ENCODE measurements at places on chromosomes 2 and 18. TPM values are rescaled to one million over a fixed set of nuclear protein-coding genes. Genes with fewer than 3 reads are reported as not detected.

CNTNAP5 gene
- total RNA-seq = not detected

SUMO1 gene
- 124 TPM for total RNA-seq

COX5B gene
- 262 TPM for total RNA-seq

C1QL2 gene
- total RNA-seq = not detected

CYP27A1 gene
- total RNA-seq = 25.1 TPM

NEU2 gene
- total RNA-seq = not detected

DNAJC5G gene
- not detected for total RNA-seq

AFF3 gene
- total RNA-seq = 3.1 TPM

PDE1A gene
- total RNA-seq = 20.0 TPM

FOXD4L1 gene
- 0.12 TPM for total RNA-seq

FSHR gene
- total RNA-seq = not detected

ZNF519 gene
- total RNA-seq = 6.4 TPM

CACNB4 gene
- total RNA-seq = 0.33 TPM

UGT1A8 gene
- total RNA-seq = 0.12 TPM

APCDD1 gene
- not detected for total RNA-seq

TMEM169 gene
- 0.66 TPM for total RNA-seq

C2orf15 gene
- not detected for total RNA-seq

IHH gene
- not detected for total RNA-seq

SCN2A gene
- 4.1 TPM for total RNA-seq

ST8SIA3 gene
- total RNA-seq = not detected

CYS1 gene
- total RNA-seq = 1.5 TPM

ANXA4 gene
- total RNA-seq = 17.2 TPM

GAL3ST2 gene
- total RNA-seq = 0.44 TPM

ANKRD62 gene
- not detected for total RNA-seq

SDC1 gene
- 117 TPM for total RNA-seq

HOXD11 gene
- 3.0 TPM for total RNA-seq

NEU4 gene
- total RNA-seq = not detected

ADRA2B gene
- not detected for total RNA-seq

SNORC gene
- total RNA-seq = 1.2 TPM

CD8B2 gene
- not detected for total RNA-seq

RAB12 gene
- total RNA-seq = 66.0 TPM

SLC9A2 gene
- total RNA-seq = not detected

MAP3K19 gene
- not detected for total RNA-seq

ACAA2 gene
- total RNA-seq = 19.5 TPM

PIEZO2 gene
- total RNA-seq = 0.12 TPM

MTCL1 gene
- total RNA-seq = 18.8 TPM

Measured in uterine smooth muscle cell (primary cell).